Umbilical cord (tissue), 2 donors: ENCODE measurements at places on chromosomes 5 and 9.

DNA sequence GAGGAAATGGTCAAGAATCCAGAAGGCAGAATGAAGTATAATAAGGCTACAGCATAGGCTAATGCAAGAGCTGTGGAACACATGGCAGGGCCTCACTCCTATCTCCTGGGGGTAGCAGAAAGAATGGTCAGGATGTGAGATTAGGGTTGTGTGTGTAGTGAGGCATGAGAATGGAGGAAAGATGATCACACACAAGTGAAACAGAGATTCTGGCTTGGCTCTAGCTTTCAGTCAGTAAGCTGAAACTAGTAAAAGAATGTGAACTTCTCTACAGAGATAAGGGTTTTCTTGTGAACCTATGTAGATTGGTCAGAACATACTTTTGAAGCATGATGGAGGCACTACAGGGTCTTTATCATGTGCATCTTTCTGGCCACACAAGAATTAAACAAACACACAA, 298.8 kb downstream of the ASTN2 start:
- DNase-seq, result no peak

GRCh38 chr5:42828671-42829070, 17.0 kb upstream of the SELENOP start:
- DNase-seq, result peak; percentile 93

GRCh38 chr5:128826275-128826674, 139.0 kb upstream of the SLC27A6 start:
- peak; percentile 68 for DNase-seq

DNA sequence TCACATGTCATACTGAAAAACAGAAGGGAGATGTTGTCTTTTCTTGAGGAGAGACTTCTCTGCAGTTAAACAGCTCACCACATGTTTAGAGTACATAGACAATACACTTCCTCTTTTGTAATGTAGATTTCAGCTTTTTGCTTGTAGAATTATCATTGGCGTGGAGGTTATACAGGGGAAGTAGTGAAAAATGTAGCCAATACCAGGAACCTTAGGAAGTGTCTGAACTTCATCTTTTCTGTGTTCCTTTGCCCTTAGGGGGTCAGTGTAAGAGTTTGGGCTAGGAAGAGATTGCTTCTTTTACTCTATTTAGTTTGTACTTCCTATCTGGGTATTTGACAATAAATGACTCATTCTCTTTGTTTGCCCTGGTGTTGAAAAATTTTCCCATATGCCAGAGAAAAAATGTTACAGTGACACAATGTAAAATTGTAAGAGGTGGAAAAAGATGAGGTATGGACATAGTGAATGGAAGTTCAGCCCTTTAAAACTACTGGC, 21.0 kb upstream of the CDKN2B start:
- DNase-seq, result no peak

DNA sequence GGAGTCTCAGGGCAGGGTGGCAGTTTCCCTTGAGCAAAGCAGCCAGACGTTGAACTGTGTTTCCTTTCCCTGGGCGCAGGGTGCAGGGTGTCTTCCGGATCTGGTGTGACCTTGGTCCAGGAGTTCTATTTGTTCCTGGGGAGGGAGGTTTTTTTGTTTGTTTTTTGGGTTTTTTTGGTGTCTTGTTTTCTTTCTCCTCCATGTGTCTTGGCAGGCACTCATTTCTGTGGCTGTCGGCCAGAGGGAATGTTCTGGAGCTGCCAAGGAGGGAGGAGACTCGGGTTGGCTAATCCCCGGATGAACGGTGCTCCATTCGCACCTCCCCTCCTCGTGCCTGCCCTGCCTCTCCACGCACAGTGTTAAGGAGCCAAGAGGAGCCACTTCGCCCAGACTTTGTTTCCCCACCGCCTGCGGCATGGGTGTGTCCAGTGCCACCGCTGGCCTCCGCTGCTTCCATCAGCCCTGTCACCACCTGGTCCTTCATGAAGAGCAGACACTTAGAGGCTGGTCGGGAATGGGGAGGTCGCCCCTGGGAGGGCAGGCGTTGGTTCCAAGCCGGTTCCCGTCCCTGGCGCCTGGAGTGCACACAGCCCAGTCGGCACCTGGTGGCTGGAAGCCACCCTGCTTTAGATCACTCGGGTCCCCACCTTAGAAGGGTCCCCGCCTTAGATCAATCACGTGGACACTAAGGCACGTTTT, 3.5 kb upstream of the PHYHD1 start:
- peak; percentile 74 for DNase-seq

- DNase-seq, result no peak
Observed at GRCh38 chr5:150573867-150574817, 66.2 kb downstream of the NDST1 start.

DNA sequence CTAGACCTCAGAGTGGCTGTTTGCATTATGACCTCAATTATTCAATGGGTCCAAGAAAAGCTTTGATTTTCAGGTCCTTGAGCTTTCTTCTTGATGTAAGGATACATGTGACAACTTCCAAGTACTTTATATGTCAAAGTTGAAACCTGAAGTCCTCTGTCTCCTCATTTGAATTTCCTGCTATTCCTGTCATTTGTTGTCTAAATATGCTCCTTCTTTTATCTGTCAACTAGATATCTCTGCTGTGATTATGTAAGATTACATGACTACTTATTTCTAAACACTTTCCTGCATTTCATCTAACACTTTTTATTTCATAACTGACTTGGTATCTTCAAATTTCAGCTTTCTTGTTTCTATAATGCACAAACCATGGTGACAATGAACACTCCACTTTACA, 670.0 kb upstream of the FAM174A start:
- DNase-seq, result no peak

- DNase-seq, result no peak
Observed at GRCh38 chr9:113631137-113631765, 167.7 kb downstream of the RGS3 start.

- DNase-seq, result peak; percentile 22
Observed at GRCh38 chr5:126137891-126138280, 285.3 kb upstream of the GRAMD2B start.

DNA sequence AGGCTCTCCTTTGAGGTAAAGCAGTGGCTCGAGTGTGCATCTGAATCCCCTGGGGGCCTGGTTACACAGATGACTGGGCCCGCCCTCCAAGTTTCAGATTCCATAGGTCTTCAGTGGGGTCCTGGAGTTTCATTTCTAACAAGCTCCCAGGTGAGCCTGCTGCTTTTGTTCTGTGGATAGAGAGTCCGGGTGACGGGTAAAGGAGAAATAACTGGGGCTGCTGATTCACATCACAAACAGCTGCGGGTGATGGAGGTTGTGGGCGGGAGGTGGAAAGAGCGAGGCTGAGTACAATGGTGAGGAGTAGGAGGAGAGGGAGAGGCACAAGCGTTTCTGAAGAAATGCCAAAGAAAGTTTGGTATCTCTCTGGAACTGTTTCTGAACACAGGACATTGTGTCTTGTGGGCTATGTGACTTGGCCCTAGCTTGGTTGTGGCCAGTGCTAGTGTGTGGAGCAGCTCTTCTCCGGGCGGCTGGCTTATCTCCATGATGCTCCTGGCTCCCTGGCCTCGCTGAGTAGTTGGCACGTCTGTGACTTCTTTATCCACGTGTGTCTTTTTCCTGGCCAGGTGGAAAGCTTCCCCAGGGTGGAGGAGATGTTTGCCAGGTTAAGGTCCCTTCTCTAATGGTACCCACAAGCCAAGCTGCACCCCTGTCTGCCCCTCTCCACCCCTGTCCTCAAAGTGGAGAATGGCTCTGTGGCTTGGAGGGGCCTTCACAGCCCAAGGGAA, 61.7 kb downstream of the HSPA4 start:
- DNase-seq, result no peak

DNA sequence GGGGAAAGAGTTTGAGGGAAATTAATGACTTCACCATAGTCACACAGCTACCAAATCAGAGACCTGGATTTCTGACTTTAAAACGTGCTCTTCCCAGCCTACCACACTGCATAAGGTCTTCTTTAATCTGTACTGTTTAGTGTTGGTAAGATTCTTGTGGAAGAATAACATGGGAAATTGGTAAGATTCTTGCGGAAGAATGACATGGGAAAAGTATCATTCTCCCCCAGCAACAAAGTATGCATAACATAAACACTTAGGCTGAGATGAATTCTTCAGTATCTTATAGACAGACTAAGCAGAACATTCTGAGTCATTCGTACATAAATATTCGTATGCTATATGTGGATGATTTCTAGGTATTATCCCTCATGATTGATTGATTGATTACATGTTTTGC, 170.4 kb downstream of the FOCAD start:
- DNase-seq, result peak; percentile 5

DNA sequence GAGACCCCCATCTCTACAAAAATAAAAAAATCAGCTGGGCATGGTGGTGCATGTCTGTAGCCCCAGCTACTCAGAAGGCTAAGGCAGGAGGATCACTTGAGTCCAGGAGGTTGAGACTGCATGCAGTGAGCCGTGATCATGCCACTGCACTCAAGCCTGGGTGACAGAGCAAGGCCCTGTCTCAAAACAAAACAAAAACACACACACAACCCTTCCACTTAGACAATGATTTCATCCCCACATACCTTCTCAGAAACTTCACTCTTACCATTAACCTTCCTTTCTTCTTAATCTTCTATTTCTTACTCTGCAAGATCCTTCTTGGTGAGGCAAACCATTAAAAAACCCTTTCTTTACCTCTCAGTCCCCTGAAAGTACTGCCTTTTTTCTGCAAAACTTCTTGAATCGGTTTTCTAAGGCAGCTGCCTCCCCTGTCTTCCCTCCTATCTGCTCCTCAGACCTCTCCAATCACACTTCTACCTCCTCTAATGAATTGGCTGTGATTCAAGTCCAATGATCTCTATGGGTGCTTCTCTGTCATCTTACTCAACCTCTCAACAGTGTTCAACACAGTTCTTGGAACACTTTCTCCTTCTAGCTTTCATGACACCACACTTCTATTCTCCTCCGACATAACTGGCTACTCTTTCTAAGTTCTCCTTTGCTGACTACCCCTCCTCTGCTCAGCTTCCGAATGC, 47.3 kb downstream of the PFDN1 start:
- DNase-seq, result no peak

- DNase-seq, result no peak
Observed at GRCh38 chr5:144698484-144698883, 527.8 kb downstream of the KCTD16 start.

DNA sequence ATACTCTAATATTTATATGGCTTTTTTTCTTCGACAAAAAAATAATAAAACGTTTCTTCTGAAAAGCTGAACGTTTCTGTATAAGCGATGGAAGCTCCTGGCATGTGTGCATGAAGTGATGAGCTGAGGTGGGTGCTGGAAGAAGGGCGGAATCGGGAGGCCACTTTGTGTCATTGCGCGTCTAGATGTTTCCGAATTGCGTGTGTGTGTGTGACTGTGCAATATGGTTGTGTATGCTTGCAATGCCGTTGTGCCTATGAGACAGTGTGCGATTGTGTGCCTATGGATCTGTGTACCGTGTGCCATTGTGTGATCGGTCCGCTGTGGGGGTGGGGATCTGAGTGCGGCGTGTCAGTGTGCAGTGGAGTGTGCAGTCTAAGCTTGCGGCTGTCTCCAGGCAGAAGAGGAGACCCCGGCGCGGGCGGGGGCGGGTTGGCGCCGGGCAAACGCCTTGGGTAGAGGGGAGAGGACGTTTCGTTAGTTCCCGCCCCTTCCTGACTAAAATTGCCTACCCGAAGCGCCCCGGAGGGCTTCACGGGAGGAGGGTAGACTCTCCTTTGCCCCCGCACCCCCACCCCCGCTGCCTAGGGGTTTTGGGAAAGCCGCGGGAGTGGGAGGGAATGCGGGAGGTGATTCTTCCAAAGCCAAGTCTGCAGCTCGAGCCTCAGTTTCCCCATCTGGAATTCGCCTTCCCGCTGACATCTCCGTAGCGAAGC, 24.2 kb downstream of the PCDHGC5 start:
- DNase-seq, result peak; percentile 76
